ENCODE measurements at places on chromosomes 1 and 21. TPM values are rescaled to one million over a fixed set of nuclear protein-coding genes. Genes with fewer than 3 reads are reported as not detected.

DNA sequence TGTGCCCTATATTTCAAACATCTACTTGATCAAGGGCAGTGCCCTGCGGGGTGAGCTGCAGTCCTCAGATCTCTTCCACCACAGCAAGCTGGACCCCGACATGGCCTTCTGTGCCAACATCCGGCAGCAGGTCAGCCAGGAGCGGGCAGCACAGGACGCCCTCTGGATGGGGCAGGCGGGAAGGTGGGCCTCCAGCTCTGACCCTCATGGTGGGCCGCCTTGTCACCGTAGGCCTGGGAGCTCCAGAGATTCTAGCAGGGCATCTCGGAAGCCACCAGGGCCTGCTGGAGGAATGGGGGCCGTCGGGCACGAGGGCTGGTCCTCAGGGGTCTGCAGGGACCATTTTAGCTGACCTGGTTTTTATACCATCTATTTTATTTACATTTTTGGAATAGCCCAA lies 15.6 kb upstream of the MFN2 start:
- no peak for DNase-seq

Gene NVL
- 19.4 TPM for total RNA-seq

- no peak for DNase-seq
Observed at GRCh38 chr1:1042835-1043234, 22.9 kb downstream of the AGRN start.

Gene DYNLT5
- total RNA-seq: not detected

- DNase-seq: no peak
Observed at GRCh38 chr1:1754051-1754815, 24.0 kb downstream of the NADK start.

DNA sequence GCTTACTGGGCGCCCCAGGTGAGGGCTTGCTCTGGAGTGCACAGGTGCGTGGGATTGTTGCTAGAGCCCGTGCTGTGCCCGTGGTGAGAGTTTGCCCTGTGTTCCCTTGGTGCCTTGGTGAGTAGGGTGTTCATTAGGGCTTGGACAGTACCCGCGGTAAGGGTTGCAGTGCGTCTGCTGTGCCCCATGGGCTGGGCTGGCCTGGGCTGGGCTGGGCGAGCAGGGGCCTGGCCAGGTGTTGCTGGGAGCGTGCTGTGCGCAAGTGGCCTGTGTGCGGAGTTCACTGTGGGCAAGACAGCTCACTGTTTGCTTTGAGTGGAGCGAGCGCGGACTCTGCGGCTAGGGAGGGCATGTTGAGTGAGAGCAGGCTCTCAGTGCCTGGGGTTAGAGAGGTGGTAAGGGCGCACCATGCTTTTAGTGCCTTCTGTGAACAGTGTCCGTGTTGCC lies 725 bp downstream of the CR1L start:
- no peak for DNase-seq

DNA sequence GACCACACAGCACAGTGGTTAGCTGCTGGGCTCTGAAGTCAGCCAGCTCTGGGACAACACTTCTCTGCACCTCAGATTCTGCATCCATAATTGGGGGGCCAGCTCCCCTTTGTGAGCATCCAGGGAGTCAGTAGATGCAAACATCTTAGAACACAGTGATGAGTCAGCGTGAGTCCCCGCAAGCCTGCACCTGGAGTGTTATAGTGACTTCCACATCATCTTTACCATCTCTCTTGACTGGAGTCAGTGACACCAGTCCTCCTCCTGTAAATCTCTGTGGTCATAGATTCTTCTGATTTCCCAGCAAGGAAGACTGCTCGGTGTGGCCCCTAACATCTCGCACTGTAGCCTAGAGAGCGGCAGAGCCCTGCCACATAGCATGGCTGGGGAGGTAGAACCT lies 13.9 kb upstream of the EDN2 start:
- DNase-seq: no peak

DNA sequence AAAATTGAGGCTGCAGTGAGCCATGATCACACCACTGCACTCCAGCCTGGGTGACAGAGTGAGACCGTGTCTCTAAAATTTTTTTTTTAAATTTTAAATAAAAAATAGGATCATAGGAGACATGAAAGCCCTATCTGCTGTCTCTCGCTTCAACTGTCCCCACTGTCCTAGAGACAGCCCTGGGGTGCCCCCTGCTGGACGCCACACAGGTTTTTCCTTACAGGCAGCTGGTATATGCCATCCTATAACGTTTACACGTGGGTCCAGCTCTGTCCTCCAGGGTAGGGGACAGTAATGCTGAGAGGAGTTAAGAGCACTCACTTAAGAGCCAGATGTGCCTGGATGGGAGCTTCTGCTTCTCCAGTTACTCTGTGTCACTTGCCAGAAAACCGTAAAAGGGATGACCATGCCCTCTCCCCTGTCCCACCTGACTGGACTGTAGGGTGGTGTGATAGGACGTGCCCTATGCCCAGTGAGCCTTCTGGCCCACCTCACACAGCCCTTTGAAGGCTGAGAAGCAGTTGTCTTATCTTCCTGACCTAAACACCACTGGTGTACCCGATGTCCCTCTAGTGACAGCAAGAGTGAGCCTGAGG lies 8.5 kb downstream of the FBXO2 start:
- DNase-seq: no peak

GRCh38 chr1:221850470-221851187 lies 108.7 kb upstream of the DUSP10 start:
- DNase-seq: no peak

DNA sequence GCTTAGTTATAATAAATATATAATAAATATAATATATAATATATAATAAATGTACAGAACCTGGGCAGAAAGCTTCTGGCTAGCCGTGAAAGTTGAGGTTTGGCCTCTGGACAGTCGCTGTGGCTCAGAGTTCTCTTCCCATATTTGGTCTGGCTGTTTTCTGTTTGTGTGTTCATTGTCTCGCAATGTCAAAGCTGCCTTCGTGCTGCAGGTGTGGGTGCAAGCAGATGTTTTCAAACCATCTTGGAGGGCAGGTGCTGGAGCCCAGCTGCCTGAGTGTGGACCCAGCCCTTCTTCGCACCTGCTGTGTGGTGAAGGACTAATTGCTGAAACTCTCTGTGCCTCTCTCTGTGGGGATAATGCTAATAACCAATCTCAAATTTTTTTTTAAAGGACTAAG lies 3.6 kb upstream of the CSTB start:
- DNase-seq: no peak

DNA sequence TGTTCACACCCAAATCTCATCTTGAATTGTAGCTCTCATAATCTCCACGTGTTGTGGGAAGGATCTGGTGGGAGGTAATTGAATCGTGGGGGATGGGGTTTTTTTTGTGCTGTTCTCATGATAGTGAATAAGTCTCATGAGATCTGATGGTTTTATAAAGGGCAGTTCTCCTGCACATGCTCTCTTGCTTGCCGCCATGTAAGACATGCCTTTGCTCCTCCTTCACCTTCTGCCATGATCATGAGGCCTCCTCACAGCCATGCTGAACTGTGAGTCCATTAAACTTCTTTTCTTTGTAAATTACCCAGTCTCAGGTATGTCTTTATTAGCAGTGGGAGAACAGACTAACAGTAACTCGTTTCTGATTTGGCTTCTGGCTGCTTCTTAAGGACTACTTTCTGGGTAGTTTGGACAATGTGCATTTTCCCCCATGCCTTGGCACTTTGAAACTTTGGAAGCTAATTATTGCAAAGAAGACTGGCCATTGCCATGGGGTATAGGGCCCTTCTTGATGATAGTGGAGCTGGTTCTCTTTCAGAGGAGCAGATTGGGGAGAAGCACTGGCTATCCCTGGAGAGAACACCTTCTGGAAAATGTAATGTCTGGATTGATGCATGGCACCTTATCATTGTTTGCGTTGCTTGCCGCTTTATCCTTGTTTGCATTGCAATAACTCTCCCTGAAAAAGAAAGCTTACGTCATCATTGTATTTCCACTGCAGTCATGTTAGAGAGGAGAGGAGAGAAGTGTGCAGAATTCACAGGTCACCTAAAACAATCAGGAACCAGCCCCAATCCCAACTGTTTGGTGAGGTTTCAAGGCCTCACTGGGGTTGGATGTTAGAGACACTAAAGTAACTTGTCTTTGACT lies 5.9 kb downstream of the CNIH3 start:
- DNase-seq: no peak

DNA sequence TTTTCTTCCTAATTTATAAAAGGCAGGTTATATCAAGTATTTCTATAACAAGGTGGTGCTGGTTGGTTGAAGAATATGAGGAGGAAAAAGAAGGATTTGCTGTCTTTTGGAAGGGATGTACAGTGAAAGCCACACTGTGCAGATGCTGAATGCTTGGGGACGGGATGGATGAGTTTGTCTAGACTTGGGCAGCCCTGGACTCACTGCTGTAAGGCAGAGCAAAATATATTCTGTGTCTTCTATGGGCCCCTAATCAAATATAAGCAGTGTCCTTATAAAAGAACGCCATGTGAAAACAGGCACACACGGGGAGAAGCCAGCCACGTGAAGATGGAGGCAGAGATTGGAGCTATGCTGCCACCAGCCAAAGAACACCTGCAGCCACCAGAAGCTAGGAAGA lies 47.4 kb downstream of the PHC2 start:
- no peak for DNase-seq

Gene NMNAT2
- 0.65 TPM for total RNA-seq

- DNase-seq: no peak
Observed at GRCh38 chr1:31434979-31435378, 22.0 kb downstream of the SERINC2 start.

DNA sequence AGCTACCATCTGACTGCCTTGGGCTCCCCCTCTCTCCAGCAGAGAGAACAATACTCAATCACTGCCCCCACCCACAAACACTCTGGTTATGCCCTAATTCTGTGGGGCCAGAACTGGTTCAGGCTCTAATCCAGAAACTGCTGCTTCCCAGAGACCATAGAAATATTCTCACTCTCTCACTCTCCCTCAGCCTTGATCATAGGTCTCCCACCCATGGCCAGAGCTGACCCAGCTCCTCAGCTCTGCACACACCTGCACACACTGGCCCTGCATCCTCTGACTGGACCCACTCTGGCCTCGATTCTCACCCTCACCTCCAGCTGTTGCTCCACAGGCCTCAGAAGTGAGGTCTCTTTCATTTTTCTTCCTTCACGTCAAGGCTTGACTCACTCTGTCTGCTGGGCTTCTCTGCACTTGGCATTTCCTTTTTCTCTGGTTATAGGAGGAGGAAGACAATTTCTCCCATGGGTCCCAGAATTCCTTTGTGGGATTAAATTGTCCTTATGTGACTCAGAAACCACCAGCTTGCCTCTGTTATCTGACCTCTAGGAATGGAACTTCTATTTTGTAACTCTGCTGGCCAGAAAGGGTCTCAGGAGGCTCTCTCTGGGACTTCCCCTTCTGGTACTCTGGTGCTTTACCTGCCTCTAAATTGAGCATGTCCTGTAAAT lies 15.6 kb upstream of the ZMYM6 start:
- peak; percentile 73 for DNase-seq

GRCh38 chr1:180269645-180270529 lies 39.8 kb downstream of the LHX4 start:
- no peak for DNase-seq

Gene KDM1A
- total RNA-seq: 136 TPM

- no peak for DNase-seq
Observed at GRCh38 chr1:167221126-167221737, 546 bp downstream of the POU2F1 start.

Gene KPRP
- not detected for total RNA-seq

Data from epithelial cell of proximal tubule (primary cell).